ENCODE measurements at places on chromosomes 13 and 19.

DNA sequence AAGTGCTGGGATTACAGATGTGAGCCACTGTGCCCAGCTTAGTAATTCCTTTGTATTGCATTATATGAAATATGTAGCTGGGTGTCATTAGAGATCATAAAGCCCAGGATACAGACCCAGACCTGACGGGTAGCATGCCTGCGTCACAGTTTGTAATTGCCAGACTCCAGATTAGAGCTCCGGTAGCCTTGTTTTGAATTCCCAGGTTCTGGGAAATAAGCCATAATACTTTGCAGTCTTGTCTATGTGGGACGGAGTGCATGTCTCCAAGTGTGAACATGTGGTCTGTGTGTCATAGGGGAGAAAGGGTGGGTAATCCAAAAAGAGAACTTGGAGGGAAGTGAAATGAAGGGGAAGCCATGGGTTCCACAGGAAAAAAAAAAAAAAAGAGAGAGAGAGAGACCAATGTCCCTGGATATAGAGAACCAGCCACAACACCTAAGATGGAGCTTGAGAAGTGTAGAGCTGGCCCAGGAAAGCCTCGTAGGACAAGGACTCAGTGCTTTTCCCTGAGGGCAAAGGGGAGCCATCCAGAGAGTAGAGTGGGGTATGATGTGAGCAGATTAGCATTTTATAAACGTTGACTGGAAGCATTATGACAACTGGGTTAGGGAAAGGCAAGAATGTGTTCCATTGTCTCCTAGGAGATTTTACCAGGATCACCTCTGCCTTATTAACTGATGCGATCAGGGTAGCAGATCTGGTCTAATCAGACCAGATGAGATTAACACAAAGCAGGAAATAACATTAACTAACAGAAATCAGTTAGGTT lies 2.6 kb downstream of the ZSCAN4 start:
- DNase-seq: no peak

- no peak for DNase-seq
Observed at GRCh38 chr19:5954293-5954692, 23.6 kb downstream of the RANBP3 start.

DNA sequence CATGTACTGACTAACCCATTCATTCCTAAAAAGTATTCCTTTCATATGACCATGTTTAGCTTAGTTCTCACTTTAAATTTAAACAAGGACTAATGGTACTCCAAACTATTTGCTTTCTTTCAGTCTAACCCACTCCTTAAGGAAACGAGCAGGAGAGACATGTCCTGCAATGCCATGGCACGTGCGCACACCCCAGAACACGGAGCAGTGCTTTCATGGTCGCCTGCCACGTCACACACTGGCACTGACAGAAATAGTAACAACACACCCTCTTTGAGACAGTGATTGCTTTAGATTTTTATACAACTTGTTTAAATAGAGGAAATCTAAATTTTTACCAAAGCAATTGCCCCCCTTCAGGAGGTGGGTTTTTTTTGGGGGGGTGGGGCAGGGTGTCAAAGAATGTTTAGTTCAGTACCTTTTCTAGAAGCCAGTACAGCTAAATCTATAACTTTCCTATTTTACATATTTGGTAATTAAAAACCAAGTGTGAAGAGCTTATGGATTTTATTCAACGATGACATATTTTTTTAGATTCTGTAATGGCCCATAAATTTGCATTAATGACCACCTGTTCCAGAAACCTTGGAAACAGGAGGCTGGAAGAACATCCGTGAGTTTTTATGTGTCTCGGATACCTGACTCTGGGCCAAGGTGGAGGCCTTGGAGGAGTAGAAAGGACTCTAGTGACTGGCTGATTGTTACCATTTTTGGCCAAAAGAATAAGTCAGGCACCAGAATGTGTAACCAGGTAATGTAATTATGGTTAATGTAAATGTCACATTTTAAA lies 247.1 kb downstream of the DCT start:
- no peak for DNase-seq

DNA sequence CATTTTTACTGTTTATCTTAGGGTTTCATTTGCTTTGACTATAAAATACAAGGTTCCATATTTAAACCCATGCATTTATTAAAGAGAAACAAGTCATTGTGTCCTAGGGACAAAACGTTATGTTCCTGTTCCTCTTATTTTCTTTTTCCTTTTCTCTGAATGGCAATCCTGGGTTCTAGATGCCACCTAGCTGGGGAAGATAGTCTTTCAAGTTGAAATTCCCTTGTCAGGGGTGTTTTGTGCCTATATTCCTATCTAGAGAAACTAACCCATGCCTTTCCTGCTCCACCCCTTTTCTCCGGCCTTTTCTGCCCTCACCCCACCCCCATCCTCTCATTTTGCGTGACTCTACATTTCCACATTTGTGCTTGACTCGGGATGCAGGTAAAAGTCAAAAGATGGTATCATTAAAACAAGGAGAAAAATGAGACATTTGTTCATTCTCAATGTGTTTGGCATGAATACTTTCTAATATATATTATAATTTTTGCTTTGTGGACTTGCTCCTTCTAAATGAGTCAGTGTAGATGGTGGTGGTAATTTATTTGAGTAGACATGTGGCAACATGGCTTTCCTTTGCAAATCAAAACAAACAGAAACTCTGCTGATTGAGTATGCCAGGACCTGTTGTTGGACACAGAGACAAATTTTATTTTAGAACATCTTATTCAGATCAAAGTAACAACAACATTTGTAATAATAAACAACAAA lies 26.8 kb upstream of the STARD13 start:
- DNase-seq: no peak

DNA sequence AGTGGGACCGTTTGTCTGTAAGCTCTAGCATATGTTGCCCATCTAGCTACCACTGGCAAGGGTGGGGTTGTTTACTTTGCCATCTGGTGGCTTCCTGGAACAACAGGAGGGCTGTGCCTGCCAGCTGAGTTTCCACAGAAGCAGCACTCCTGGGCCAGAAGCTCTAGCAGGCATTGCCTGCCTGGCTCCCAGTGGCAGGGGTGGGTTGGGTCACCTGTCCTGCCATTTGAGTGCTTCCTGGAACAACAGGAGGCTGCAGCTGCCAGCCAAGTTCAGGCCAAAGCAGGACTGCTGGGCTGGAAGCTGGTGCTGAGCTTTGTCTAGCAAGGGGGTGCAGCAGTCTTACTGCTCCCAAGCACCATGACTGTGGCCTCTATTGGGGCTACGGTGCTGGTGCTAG lies 239.7 kb downstream of the MTUS2 start:
- no peak for DNase-seq

DNA sequence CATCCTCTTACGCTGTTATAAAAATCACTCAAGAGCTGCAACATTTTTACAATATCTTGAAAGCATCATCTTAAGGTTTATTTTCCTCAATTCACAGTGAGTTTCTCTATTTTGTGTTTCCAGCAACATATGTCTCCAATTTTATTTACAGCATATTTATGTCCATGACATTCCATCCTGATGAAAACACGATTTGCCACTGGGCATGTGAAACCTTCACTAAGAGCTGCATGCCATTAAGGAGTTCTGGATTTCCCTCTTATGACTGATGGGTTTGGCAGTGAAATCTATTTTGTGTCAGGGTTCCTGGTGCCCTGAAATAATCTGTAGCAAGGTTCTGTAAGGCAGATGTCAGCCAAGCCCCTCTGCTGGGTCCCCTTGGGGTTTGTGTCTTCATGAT lies 527.6 kb upstream of the KLF12 start:
- DNase-seq: no peak

DNA sequence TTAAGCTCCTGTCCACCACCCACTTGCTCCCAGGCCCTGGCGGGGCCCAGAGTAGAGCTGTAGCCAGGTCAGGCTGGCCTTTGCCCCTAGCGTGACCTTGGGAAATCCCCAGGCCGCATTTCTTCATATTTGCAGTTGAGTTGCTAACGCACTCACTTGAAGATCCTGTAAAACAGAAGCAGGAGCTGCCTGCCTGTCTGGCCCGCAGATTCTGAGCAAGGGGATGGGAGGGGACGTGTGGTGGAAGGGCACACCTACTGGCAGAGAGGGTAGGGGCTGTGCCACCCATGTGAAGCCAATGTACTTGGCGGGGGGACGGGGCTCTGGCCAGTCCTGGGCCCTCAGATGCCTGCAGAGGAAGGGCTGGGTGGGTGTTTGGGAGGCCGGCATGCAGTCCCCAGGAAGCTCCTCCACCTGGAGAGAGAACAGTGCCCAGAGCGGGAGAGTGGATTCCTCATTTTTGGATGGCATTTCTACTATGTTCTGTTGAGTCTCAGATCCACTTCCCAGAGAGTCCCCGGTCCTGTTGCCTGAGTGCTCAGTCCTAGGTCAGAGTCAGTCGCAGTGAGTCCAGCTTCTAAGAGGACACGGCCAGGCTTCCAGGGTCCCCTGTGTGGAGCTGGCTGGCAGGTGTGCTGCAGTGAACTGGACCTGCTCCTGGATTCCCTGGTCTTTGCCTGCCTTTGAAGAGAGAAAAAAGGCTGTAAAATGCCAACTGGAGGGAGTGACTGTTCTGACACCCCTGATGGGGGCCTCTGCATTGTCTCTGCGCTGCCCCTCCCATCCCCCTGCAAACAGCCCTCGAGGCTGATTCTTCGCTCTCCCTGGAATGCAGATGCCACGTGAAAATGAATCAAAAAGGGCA lies 62.9 kb downstream of the GGACT start:
- no peak for DNase-seq

GRCh38 chr13:109817591-109818535 lies 31.5 kb upstream of the IRS2 start:
- DNase-seq: no peak

- no peak for DNase-seq
Observed at GRCh38 chr13:48653472-48653939, at the start of gene CYSLTR2. CYSLTR2 (plus strand) TSS chr13:48653929; CDS start chr13:48706818, 52,889 bp downstream.

DNA sequence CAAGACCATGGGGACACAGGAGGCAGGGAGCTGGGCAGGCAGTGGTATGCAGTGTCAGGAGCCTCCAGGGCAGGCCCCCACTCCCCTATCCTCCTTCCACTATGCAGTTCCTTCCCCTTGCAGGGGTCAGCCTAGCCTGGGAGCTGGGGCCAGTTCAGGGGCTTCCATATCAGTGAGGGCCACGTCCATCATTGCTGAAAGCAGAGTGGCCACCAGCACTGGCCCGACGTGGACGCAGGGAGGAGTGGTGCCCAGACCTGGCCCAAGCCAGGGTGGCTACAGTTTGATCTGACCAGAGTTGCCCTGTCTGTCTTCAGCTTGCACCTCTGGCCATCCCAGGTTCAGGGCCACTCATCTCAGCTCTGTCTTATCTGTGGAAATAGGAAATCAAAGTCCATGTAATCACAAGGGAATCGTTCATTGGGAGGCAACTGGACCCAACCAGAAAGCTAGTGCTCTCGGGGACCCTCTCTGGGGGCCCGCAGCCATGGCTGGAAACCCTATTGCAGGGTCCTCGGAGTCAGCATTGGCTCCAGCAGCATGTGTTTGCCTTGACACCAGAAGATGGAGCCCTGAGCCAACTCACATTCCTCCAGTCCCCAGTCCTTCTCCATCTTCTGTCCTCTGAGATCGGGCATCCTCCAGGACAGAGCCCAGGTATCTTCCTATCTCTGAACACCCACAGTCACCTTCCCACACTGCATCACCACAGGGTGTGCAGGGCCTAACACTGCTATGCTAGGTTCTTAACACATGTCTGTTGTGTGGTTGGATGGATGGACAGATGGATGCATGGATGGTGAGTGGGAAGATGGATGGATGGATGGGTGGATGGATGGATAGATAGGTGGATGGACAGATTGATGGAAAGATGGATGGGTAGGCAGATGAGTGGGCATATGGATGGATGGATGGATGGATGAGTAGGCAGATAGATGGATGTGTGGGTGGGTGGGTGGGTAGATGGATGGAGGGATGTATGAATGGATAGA lies 75.7 kb upstream of the KCTD15 start:
- DNase-seq: no peak

DNA sequence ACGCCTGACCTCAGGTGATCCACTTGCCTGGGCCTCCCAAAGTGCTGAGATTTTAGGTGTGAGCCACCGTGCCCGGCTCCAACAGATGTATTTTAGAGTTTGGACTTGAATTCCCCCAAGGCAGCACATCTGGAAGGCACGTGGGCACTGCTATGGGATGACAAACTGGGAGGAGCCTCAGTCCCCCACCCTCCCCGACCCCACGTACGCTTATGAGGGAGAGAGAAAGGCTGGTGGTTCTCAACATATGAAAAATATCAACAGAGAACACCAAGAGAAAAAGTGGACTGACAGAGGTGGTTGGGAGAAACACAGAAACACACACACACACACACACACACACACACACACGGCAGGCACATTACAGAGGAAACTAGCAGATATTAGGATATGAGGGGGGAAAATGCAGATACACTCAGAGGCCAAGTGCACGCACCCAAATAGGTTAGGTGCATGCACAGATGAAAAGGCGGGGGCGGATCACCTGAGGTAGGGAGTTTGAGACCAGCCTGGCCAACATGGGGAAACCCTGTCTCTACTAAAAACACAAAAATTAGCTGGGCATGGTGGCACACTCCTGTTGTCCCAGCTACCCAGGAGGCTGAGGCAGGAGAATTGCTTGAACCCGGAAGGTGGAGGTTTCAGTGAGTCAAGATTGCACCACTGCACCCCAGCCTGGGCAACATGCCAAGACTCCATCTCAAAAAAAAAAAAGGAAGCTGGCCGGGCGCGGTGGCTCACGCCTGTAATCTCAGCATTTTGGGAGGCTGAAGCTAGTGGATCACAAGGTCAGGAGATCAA lies 3.2 kb downstream of the STX10 start:
- DNase-seq: no peak

- no peak for DNase-seq
Observed at GRCh38 chr13:109790086-109790485, 3.7 kb upstream of the IRS2 start.

Data from CD4-positive, alpha-beta T cell (primary cell).